ENCODE measurements at places on chromosomes 5 and 9.

DNA sequence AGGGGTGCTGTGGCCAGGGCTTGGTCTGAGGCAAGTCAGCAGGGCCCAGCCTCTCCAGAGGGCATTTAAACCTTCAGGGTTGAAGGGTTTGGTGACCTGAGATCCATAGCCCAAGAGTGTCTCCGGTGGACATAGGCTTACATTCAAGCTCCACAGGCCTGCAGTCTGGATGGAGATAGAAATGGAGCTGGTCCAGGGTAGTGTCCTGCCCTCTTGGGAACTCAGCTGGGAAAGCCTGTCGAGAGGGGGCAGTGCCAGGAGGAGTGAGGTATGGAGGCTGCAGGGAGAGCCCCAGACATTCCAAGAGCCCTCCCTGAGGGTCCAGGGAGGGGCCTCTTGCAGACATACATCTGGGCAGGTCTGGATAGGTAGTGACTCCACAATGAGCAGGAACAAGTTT, 177.0 kb upstream of the MVB12B start:
- DNase-seq, result no peak

DNA sequence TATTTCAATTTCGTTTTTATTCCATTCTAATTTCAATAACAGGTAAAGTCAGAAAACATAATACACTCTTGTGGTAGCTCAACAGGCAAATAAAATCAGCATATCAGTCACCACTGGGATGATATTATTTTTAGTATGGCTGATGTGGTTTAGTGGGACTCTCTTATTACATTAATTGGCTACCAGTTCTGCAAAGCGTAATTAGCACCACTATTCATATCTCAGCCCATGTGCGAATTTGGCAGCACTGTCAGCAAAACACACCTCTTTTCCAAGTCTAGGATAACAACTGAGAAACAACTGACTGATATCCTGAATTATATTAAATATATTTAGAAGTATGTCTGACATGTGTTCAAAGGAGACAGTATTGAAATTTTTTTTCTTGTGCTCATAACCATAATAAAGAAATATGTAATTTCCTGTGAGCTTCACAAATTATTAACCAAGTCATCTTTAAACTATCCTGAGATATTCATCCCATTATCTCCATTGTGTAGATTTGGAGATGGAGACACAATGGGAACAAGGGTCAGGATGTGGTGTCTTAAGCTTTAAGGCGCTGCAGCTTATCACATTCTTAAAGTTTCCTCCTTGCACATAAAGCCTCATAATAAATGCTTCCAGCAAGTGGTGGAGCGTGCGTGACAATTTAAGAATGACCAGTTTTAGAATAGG, 212.4 kb downstream of the TLE1 start:
- DNase-seq, result no peak

GRCh38 chr9:35453786-35454185, 36.1 kb upstream of the RUSC2 start:
- no peak for DNase-seq

GRCh38 chr5:28132151-28132550, 1093.8 kb upstream of the CDH9 start:
- no peak for DNase-seq

GRCh38 chr5:5752844-5753243, 330.4 kb downstream of the ICE1 start:
- DNase-seq, result no peak

GRCh38 chr5:2562036-2562435, 189.4 kb downstream of the IRX2 start:
- no peak for DNase-seq

GRCh38 chr9:86921151-86921923, 26.0 kb downstream of the GAS1 start:
- DNase-seq, result no peak

DNA sequence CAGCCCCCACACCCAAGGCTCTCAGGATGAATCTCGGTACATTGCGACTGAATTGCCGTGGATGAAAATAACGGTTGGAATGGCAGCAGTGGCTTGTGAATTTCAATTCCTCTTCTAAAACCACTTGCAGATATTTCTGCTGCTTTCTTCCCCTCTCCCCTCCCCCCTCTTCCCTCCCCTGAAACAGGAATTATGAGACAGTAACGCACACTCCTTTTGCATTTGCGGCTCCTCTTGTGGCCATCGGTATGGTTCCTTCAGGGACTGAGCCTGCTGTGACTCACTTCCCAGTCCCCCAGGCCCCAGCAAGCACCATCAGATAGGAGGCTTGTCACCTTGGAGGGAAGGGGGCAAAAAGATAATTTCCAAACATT, 9.7 kb downstream of the DCANP1 start:
- DNase-seq, result no peak

- no peak for DNase-seq
These were observed 19.8 kb upstream of the HEXB start for GRCh38 chr5:74665273-74665672.

- no peak for DNase-seq
These were observed 216.2 kb upstream of the S1PR3 start for GRCh38 chr9:88775037-88775471.

DNA sequence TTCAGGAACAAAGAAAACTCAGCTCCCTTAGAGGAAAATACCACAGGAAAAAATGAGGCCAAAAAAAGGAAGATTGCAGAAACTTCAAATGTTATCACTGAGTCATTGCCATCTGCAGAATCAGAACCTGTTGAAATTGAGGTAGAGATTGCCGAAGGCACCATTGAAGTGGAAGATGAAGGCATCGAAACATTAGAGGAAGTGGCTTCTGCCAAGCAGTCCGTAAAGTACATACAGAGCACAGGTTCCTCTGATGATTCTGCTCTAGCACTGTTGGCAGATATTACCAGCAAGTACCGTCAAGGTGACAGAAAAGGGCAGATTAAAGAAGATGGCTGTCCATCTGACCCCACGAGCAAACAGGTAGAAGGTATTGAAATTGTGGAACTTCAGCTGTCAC, 30.8 kb upstream of the NIM1K start:
- no peak for DNase-seq

DNA sequence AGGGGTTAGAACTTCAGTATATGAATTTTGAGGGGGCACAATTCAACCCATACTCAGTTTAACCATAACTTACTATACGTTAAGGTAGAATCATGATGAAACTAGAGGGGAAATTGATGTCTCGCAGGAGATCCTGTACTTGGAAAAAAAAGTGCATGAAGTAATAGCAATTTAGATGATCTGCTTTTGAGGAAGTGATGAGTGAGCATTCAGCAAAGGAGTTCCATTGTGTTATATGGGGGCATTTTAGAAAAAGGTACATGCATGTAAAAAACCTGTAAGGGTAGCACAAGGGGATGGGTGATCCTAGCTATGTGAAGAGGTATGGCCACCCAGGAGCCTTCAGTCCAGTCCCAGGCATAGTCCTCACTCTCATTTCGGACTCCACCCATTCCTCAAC, 14.8 kb upstream of the TMC1 start:
- DNase-seq, result no peak
